ENCODE measurements at places on chromosomes 7 and 10.

DNA sequence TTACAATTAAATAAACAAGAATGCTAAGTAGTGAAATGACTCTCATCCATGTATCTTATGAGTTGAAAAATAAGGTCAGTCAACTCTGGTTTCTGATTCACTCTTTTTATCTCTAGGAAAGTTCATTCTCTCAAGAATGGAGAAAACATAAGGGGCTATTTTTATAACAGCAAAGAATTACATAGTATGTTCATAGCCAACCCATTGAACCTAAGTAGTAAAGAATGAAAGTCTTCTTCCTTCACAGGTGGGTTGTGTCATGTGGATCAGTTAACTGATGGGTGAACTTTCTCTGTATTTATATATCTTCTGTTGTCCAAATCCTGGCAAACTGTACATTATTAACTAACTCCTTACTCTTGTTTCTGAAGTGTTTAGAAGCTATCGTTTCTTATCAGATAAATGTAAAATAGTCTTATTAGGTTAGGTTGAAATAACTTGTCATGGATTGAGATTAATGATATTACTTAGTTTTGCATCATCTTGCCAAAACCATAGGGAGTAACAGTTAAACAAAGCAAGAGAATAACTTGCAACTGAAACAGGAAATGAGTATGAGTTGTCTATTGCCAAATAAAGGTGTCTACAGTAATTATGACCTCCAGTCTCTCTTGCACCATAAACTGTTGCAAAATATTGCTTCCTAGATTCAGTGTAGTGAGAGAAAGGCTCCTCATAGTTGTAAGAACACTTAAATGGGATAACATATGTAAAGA lies 86.8 kb downstream of the ANKRD7 start:
- DNase-seq, result no peak

- no peak for DNase-seq
These were observed 58.2 kb downstream of the SORBS1 start for GRCh38 chr10:95503001-95503400.

DNA sequence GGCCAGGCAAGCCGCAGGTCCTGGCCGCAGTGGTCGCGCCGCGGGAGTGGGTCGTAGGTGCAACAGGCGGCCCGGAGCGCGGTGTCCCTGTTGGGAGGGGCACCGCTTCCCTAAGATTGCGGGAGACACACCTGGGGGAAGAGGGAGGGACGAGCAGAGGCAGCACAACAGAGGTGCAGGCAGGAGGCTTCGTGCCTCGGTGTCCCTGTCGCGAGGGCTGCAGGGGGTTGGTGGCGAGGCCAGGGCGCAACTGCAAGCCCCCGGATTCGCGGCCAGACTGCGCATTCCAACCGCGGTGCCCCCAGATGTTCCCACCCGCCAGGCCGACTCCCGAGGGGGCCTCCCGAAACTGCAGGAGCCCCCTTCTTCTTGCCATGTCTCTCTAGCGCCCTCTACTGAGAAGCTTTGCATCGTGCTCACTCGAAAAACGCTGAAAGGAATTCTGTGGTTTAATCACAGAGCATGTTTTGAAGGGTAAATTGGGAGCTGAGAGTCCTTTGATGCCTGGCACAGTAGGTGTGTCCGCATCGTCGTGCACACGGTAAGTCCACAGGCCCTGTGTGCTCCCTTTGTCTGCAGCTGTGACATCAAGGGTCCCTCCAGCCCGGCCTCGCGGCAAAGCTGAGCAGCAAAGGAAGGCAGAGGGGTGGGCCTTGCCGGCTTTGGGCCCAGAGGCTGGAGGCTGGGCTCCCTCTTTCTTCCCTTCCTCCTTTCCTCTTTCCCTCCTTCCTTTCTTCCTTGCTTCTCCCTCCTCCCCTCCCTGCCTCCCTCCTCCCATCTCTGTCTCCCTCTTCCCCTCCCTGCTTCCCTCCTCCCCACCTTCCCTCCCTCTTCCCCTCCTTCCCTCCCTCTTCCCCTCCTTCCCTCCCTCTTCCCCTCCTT lies 6.2 kb upstream of the MBL2 start:
- no peak for DNase-seq

GRCh38 chr10:130931256-130931655 lies 380.3 kb downstream of the TCERG1L start:
- DNase-seq, result no peak

GRCh38 chr10:27245836-27246235 lies 5.2 kb upstream of the ACBD5 start:
- DNase-seq, result no peak

GRCh38 chr10:132229096-132229495 lies 42.3 kb downstream of the DPYSL4 start:
- DNase-seq, result no peak

GRCh38 chr7:55026867-55027490 lies 8.2 kb downstream of the EGFR start:
- no peak for DNase-seq

DNA sequence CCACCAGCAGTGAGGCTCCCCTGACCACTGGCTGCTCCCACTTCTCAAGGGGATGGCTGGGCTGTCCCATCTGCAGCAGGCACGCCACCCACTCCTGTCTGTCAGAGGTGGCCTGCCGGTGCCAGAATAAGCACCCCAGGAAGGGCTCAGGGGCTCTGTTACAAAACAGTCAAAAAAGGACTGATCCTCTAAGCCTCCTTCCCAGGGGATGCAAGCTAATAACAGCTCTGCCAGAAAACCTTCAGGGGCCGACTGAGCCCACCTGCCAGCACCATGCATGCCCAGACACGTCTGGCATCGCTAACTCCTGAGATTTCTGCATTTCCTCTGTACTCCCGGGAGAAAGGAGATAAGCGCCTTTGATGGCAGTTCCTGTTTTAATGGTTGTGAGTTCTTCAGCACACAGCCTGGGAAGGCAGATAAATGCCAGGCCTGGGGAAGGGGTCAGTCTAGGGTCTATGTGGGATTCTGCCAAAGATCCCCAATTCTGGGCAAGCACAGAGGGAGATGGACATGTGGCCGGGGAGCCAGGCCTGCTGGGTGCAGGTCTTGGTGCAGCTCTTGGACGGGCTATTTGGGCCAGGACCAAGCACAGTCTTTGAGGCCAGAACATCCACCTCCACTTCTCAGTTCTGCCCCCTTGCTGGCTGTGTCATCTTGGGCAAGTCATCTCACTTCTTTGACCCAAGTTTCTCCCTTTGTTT lies 128.4 kb downstream of the ARHGAP22 start:
- no peak for DNase-seq

DNA sequence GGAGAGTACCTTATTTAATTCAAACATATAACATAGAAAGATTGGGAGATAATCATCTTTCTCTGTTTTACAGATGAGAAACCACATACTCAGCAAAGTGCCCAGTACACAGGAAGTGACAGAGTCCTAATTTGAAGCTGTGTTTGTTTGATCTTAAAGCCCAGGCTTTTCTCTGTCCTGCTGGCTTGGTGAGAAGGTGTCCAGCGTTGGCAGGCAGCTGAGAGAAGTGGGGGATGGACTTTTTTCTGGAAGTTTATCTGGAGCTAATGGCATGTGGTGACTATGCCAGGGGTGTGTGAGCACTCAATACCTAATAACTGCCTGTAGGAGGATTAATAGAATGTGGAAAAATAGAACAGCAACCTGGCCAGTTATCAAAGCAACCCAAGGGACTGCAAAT lies 60.8 kb downstream of the NPSR1 start:
- DNase-seq, result no peak

DNA sequence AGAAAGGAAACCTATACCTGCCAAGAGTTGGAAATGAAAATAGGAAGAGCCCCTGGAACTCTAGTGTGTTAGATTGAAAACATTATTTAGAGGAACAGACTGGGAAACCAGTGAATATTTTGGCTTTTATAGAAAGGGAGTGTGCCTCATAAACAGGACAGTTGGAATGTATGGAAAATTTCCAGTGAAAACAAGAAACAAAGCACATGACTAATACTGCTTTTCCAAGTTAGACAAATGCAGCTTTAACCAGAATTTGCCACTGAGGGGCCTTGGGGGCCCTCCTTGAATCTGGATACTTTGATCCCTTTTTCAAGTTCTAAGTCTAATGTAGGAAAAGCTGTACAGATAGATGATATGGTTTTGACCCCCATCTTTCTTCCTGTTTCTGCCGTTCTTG lies 21.2 kb downstream of the ITGB8 start:
- DNase-seq, result no peak

GRCh38 chr7:142626420-142627035 lies 122.7 kb upstream of the PRSS1 start:
- peak; percentile 12 for DNase-seq

GRCh38 chr10:63525021-63525420 lies 3.8 kb downstream of the REEP3 start:
- no peak for DNase-seq

GRCh38 chr7:81256991-81257390 lies 338.1 kb upstream of the SEMA3C start:
- no peak for DNase-seq

DNA sequence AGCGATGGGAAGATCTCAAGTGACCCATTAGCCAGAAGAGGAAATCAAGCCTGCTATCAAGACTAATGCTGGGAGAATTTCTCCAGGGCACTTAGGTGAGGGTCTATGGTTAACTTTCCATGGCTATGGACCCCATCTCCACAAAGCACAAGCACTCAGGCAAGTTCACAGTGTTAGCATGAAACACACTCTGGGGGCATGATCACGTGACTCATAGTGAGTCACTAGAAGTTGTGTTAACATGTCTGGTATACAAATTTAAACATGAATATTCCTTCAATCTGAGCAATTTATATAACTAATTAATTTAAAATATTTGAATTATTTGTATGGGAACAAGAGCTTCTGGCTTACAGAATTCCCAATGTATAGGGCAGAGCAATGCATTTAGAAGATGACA lies 131.8 kb downstream of the FAM204A start:
- DNase-seq, result no peak

DNA sequence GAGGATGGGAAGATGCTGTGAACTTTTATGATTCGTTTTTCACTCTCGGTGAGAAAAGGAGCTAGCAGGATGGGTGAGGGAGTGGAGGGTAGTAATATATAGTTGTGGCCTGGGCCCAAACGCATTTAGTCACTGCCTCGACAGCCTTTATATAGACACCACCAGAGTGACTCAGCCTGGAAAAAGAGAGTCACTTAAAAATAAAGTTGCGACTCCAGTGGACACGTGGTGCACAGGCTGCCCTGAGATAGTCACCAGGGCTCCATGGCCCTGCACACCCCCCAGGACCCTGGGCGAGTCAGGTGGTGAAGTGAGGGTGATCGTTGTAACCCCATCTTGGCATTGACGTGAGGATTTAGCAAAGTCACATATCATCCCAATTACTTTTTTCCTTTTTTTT lies 106.7 kb downstream of the CUX1 start:
- no peak for DNase-seq

DNA sequence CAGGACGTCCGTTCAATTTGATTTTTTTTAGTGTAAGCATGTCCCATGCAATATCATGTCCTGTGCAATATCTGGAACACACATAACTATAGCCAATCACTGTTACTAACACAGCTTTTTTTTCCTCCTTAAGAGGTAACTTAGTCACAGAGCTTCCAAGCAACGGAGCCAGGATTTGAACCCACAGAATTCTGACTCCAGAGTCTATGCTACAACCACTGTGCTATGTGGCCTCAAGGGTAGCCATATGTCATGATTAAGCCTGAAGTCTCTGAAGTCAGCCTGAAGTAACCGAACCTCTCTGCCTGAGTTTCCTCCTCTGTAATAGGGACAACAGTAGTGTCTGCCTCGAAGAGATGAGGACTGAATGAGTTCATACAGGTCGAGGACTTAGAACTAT lies 42.2 kb upstream of the TCF7L2 start:
- no peak for DNase-seq

DNA sequence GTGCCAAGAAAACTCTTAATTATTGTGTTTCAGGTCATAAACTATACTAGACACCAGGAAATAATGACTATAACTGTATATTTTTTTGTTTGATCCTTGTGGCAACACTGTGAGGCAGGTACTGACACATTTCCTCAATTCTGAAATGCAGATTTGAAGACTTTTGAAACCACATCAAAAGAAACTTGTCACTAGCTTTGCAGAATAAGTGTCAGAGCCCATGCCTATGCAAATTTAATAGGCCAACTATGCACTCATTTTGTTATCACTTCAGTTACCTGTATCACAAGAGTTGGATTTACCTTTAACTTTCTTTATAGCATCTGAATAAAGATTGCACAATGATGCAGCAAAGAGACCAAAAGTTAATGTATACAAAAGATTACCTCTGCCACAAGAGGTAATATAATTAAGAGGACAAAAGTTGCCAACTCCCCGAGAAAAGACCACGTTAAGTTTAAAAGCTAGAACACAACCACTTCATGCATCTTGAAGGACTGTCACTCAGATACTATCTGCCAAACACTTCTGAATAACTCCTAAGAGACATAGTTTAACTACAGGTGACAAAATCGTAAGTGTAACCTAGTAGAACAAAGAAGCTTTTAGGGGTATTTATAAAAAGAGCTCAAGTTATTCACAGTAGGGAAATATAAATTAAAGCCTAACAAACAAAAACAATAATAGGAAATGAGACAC lies 80.5 kb downstream of the ELAPOR2 start:
- no peak for DNase-seq

DNA sequence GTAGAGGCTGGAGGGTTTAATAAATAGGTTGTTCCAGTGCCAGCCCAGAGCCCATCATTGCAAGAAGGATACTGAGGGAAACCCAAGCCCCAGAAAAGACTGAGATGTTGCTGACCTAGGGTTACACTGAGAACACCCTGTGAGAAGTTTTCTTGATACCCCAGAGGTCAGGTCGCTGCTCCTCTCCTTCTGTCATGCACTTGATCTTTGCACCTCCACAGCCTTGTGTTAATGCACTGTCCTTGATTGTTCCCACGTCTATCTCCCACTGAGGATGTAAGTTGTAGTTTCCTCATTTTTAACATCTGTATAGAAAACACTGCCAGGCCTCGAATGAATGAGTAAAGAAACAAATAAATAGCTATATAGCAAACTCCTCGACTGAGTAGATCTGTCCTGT lies 195.3 kb upstream of the AHR start:
- DNase-seq, result no peak

DNA sequence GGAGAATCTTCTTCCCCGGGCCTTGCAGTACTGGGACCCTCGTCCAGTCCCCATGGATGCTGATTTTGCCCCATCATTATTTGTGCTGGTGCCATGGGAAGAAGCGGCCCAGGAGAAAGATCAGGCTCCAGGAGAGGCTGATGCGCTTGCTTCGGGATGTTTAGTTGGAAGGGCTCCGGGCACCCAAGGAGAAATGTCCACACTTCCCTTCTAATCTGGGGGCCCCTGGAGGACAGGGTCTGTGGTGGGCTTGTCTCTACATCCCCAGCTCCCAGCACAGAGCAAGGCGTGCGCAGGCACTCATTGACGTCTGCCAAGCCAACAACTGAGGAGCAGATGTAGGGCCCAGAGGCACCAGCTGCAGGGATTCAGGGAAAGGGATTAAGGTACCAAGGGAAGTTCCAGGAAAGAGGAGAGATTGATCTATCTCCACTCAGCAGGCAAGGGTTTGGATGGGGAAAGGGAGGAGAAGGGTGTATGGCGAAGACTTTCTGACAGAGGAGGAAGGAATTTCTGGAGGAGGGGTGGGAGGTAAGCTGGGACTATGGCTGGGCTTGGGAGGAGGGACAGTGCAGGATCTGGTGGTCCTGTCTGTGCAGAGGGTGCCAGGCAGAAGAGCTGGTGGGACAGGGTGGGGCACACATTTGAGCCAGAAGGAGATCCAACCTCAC lies 38.7 kb upstream of the LEP start:
- no peak for DNase-seq

- DNase-seq, result no peak
These were observed 107.4 kb downstream of the LHPP start for GRCh38 chr10:124568848-124569622.
